ENCODE measurements at places on chromosomes 6 and 20.

GRCh38 chr6:25981568-25982263 is 19.1 kb downstream of the TRIM38 start:
- DNase-seq, result peak; percentile 19

DNA sequence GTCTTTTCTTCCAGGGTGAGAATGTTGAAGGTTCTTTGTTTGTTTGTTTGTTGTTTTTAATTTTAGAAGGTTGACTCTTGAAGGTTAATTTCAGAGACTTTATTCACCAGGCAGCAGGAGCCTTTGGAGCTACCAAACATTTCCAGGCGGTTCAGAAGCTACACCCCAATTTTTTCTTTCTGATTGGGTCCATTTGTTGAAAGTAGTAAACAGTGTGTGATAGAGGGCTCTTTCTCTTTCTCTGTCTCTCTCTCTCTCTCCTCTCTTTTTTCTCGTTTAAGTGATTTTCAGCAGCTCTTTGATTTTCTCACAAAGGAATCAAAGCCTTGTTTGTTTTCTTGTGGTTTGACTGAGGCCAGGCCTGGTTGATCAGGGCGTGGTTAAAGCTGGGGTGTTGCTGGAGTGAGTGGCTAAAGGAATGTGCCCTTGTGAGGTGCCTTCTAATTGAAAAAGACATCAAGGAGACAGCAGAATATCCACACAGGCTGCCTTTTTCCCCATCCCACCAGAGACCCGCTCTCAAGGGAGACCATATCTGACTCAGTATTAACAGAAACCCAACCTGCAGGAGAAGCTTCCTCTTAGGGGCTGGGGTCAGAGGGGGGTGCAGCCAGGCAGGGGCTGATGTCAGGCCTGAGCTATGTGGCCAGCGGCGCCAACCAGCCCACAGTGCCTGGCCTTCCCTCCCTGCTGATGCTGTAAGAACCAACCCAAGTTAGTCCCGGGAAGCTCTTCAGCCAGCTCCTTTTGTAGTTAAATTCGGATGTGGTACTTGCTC is 40.4 kb upstream of the NAA20 start:
- no peak for DNase-seq

- DNase-seq, result no peak
Measured at GRCh38 chr20:31923388-31924331, 28.2 kb downstream of the PDRG1 start.

GRCh38 chr20:12773936-12774335 is 234.8 kb upstream of the SPTLC3 start:
- DNase-seq, result no peak

- peak; percentile 61 for DNase-seq
Measured at GRCh38 chr20:20549267-20549612, 163.2 kb downstream of the RALGAPA2 start.

DNA sequence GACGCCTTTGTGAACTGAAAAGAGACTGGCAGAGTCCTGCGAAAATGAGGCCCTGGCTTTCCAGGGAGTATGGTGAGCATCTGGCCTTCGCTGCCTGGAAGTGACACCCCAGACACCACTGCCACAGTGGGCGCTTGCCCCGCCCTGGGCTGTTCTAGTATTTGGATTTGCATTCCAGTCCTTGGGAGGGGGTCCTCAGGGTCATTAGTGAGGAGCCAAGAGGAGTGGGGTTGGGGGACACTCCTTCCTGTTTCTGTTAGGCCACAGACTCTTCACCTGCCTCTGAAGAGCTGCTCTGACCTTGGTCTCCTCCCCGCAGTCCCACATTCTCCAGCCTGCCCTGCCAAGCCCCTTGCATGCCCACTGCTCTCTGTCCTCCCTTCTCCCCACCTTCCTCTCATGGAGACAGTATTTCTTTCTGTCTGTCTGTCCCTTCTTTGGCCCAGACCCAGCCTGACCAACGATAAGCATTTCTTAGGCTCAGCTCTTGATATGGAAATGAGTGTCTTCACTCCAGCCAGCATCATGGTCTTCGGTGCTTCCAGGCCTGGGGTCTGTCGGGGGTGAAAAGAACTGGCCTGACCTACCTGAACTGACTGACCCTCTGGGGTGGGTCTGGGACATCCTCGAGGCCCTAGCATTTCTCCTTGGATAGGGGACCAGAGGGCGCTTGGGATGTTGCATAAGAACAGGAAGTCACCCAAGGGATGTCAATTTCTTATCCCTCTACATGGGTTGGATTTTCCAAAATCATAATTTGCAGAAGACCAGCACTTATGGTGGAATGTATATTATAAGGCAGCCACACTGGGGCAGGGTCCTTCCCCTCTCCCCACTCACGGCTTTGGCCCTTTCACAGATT is 19.4 kb downstream of the SLC9A8 start:
- no peak for DNase-seq

GRCh38 chr20:5918856-5919625 is 31.3 kb downstream of the TRMT6 start:
- DNase-seq, result peak; percentile 50

DNA sequence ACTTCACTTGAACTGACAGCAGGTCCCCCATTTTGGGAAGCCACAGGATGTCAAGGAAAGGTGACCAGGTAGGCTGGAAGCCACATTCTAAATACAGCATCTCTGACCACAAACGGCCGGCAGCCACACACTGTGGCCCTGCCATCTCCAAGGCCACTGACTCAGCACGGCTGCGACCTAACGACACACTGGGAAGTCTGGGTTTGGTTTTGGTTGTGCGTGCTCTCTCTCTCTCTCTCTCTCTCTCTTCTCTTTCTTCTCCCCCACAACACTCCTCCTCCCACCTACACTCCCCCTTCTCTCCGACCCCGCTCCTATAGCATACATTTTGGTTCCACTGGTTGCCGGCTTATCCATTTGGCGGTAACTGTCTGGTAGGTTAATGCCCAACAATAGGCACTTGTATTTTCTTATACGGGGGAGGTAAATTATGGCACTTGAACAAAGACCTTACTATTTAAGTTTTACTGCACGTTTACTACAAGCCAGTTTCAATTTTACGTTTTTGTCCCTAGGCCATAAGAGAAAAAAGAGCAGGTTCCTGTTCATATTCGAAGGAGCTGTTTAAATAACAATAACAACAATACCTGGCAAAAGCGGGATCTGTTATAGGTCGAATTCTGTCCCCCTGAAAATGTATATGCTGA is 103.6 kb downstream of the GMDS start:
- no peak for DNase-seq

DNA sequence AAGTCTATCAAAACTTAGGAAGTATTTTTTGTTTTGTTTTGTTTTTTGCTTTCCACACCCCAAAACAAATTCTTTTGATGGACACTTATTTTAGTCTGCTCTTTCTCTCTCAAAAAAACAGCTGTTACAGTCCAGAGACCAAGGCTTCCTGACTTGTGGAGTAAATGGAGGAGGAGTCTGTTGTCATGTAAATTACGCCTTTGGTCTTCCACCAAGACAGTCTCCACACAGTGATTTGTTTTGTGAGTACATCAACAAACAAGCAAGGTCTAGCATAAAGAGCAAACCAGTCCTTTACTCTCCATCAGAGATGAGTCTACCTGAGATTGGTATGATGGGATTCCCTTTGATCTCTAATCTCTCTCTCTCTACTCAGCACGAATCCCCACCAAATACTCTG is 588.0 kb upstream of the ARID1B start:
- DNase-seq, result no peak

DNA sequence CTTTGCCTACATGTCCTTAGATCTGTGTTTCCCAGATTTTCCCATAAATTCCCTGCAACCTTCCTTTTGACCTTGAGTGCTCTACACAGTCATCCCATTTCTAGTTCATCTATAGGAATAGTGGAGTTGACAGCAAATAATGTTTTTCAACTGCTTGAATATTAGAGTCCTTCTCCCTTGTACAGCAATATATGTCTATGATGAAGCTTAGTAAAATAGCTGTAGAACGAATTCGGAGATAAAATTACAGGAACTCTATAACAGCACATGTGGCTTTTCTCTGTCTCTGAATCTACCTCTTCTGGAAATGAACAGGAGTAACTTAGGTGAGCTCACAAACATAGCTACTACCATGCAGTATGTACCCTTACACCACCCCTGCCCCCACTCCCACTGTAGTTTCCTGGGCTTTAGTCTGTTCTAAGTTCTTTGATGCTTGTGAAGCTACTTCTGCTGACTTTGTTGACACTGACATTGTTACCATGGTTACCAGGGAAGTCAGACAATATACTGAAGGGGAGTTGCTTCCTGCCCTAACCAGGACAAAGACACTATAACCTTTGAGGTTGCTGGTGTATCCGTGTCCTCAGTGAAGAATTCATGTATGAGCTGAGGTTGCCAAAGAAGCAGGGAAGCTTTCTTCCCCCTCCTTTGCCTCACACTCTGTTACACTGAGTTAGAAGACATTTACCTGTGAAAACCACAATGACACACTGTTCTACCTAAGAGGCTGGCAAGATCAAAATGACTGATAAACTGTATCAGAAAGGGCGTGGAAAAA is 35.8 kb upstream of the SHLD1 start:
- DNase-seq, result peak; percentile 79

DNA sequence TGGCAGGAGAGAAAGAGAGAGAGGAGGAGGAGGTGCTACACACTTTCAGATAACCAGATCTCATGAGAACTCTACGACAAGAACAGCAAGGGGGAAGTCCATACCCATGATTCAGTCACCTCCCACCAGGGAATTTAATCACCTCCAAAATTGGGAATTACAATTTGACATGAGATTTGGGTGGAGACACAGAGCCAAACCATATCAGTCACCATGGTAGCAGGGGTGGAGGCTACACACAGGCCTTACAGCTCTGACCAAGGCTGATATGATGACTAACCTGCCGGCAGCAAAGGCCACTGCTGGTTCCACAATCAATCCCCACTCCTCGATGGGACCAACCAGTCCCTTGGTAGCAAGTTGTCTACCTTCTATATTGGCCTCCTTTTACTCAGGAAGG is 13.6 kb upstream of the RBM24 start:
- DNase-seq, result no peak

DNA sequence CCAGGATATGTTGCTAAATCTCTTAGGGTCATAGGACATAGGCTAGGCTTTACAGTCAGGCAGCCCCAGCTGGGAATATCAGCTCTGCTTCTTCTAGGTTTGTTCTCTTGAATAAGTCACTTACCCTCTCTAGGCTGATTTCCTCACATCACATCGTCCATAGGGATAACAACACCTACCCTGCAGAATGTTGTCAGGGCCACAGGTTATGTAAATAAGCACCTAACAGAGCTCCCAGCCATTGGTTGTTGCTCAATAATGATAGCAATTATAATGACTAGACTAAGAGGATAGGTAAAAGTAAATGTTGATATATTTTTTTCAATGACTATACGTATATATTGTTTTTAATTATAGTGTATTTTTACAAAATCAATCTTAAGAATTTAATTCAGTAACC is 135.0 kb downstream of the HIVEP2 start:
- DNase-seq, result no peak

DNA sequence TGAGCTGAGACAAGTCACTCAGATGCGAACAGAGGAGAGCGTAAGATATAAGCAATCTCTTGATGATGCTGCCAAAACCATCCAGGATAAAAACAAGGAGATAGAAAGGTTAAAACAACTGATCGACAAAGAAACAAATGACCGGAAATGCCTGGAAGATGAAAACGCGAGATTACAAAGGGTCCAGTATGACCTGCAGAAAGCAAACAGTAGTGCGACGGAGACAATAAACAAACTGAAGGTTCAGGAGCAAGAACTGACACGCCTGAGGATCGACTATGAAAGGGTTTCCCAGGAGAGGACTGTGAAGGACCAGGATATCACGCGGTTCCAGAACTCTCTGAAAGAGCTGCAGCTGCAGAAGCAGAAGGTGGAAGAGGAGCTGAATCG is 9.5 kb upstream of the SNRNP48 start:
- no peak for DNase-seq

- DNase-seq, result peak; percentile 20
Measured at GRCh38 chr6:27650620-27651370, 177.9 kb upstream of the ZNF184 start.

GRCh38 chr20:35606127-35606526 is 9.5 kb upstream of the SPAG4 start:
- no peak for DNase-seq

DNA sequence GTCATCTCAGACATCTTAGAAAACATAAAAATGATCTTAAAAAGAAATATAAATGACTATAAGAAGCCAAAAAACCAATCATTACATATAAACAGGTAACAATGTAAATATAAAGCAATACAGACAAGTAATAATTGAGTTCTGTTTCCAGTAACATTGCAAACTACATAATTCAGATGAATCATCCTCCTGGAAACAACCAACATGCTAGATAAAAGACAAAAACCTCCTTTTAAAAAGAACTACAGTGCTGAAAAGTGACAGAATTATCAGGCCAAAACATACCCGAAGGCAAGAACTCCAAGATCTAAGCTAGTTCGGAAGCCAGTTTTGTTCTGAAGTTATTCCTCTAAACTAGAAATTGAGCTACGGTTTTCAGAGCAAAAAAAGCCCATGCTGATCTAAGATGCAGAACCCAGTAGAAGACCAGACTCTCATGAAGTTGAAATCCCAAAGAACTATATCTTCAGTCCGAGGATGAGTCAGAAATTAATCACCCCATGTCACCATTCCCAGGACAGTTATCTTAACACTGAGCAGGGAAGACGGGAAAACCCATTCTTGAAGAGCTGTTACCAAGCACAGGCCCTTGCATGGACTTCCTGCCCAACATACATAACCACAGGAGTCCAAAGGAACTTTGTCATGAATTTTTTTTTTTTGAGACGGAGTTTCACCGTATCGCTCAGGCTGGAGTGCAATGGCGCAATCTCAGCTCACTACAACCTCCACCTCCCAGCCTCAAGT is 9.8 kb downstream of the PGM3 start:
- no peak for DNase-seq

DNA sequence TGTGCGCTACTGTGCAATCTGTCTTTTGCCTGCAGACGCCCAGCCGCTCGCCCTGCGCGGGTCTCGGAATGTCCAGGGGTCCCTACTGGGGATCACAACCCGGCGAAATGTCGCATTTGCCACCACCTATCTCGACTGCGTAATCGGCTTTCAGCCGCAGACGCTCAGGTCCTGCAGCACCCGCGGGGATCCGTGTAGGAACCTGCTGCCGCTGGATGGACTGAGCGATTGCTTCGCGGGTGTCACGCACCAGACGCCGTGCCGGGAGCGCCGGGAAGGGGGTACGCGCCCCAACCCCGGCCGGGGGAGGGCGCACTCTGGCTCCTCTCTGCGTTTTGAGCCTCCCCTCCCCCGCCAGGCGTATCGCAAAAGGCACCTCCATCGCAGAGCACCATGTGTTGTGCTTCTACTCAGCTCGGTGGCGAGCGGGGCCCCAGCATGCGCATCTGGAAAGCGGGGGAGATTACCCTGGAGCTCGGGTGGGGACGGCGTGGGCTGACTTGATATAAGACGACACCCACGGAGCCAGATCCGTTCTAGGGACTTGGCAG is 747 bp upstream of the PTPRA start:
- DNase-seq, result peak; percentile 70

DNA sequence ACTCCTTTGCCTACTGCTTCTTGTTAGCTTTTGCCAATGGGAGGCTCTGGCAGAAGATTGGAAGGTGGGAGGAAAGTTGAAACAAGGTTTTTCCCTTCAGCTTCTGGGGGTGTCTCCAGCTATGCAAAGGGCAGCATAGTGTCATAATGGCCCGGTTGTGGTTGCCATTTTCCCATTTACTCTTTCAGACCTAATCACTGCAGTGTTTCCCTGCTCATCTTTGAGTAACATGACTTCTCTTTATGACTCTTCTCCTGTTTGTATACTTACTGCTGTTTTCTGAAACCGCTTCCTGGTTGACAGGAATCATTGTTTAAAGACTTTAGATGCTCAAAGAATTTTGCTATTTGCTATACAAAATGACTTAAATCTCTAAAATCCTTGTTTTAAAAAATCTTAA is 19.9 kb downstream of the NRN1 start:
- no peak for DNase-seq
